ENCODE measurements at places on chromosomes 5 and 9.

DNA sequence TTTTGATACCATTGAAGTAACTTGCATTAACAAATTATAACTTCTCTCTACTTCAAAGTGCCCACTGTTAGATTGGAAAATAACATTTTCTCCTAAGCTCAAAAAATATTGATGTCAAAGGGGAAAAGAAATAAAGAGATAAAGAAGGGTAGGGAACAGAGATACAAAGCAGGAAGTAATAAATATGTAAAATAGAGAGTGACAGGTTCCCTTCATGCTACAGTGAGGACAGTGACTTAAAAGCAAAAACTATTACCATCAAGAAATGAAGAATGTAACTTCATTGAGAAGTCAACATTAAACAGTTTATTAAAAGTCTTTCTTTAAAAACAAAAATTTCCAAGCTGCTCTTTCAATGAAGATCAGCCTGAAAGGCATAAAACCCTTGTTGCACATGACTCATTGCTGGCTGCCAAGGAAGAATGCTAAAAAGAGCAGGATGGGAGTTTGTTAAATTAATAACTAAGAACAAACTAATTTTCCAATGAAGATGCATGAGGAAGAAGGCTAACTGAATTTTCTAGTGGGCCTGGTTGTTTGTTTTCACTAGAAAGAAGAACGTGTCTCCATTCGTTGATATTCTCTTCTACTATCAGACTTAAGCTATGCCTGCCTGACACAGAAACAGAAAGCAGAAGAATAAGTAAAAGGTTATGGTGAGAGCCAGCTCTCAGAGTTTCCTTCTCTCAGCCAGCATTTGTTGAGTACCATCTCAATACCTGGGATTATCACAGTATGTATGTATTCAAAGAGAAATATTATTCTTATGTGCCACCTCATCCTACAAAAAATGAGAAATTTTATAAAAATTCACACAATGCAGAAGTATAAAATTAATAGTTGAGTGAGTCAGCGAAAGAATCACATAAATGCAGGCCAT is 197.8 kb upstream of the NREP start:
- DNase-seq: no peak

DNA sequence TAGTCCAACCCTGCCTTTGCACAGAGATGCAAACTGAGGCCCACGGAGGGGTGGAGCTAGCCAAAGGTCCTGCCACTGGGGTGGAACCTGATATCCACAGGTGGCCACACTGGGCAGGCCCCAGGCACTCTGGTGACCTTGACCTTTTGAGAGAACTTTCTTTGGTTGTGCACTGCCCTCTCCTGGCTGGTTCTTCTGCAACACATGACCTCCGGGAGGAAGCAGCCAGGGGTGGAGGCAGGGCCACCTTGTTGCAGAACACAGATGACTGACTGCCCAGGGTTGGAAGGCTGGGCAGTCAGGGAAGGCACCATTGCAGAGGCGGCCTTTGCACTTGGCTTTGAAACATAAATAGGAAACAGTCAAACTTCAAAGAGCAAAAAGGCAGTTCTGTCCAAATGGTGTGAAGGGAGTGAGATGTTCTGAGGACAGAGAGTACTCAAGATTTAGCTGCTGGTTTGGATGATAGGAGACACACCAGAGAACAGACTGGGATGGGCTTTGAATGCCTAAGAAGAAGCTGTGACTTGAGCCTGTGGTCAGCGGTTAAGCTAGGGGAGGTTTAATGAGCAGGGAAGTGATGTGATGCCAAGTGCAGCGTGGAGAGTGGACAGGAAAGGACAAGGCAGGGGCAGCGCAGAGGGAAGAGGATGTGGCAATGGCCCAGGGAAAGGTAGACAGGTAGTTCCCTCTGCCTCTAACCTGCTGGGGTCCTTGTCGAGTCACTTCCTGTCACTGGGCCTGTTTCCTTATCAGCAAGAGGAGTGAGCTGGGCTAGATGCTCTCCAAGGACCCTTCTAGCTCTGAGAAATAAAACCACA is 6.8 kb upstream of the TCOF1 start:
- no peak for DNase-seq

- DNase-seq: no peak
Observed at GRCh38 chr9:36040271-36040925, 3.7 kb downstream of the RECK start.

- DNase-seq: no peak
Observed at GRCh38 chr9:122125509-122126330, 32.6 kb upstream of the TTLL11 start.

- no peak for DNase-seq
Observed at GRCh38 chr5:103546858-103547257, 15.7 kb downstream of the NUDT12 start.

DNA sequence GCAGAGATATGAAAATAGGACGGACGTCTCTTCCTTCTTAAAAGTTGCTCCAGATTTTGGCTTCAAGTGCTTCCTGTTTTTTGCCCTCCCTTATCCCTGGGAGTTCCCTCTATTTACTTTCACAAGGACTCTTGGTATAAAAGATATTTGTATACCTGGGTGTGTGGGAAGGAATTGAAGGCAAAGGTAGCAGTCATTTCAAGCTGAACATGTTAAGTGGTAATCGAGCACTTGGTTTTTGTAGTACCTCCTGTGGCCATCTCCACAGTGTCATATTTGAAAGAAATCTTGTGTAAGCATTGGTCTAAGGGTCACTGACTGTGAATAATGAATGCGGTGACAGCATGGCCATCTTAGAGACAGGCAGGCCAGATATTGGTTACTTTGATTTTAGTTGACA is 593.6 kb downstream of the MTRR start:
- DNase-seq: no peak

GRCh38 chr5:139640421-139641115 is 7.6 kb upstream of the CXXC5 start:
- DNase-seq: no peak

GRCh38 chr9:96411129-96411838 is 6.9 kb downstream of the ZNF367 start:
- no peak for DNase-seq

- DNase-seq: no peak
Observed at GRCh38 chr5:91401175-91401574, 18.1 kb upstream of the ARRDC3 start.

GRCh38 chr5:72108202-72109061 is 1.2 kb downstream of the MAP1B start:
- DNase-seq: peak; percentile 19

- DNase-seq: no peak
Observed at GRCh38 chr9:132319421-132320110, 35.2 kb downstream of the SETX start.
